ENCODE measurements at places on chromosomes 3 and 15. TPM values are rescaled to one million over a fixed set of nuclear protein-coding genes. Genes with fewer than 3 reads are reported as not detected.

The ADAMTSL3 gene
- total RNA-seq = 0.24 TPM

The BCHE gene
- 1.1 TPM for total RNA-seq

The SUCNR1 gene
- total RNA-seq = 0.07 TPM

The EFCAB12 gene
- 6.8 TPM for total RNA-seq

The WDR93 gene
- total RNA-seq = 1.3 TPM

The ZNF80 gene
- not detected for total RNA-seq

The SLC22A13 gene
- total RNA-seq = 0.62 TPM

The TGM5 gene
- total RNA-seq = not detected

The A4GNT gene
- total RNA-seq = 3.1 TPM

DNA sequence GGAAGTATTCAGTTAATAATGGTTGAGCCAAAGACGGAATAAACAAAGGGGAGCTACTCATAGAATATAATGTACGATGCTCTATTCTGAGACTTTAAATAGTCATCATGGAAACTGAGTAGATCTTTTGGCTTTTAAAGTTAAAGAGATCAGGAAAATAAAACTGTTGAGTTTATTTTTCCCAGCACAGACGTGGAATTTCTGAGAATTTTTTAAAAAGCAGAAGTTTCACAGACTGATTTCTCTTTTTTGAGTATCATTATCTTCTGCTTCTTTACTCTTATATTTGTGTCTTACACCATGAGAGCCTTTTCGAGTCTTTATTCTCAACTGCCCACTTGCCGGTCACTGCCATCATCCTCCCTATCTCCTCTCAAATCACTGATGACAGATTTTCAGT, 13.2 kb downstream of the P2RY14 start:
- H3K36me3 ChIP-seq = peaks cover 2% of the 10 kb centered on the region
- no peak overlapping the region for H3K4me3 ChIP-seq
- H3K4me1 ChIP-seq = no peaks in the 10 kb centered on the region
- H3K27me3 ChIP-seq = no peaks in the 10 kb centered on the region
- H3K27ac ChIP-seq = no peak overlapping the region

DNA sequence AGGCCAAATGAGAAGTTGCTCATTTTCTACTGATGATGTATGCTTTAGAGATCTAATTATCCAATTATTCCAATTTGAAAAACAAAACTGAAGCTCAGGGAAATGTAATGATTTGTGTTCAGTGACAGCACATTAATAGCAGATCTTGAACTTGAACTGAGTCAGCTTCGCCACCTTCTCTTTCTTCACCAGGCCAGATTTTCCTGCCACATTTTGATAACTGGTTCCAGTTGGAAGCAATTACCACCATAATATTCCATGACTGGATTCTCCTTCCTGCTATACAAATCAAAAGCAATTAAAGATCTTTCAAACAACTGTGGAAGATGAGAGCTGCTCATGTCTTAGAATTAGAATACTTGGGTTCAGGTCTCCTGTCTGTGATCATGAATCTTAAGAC, 334.1 kb downstream of the RBMS3 start:
- H3K27ac ChIP-seq = no peak overlapping the region
- DNase-seq = no peak
- no peak overlapping the region for H3K4me3 ChIP-seq
- no peaks in the 10 kb centered on the region for H3K27me3 ChIP-seq
- no peaks in the 10 kb centered on the region for H3K4me1 ChIP-seq
- no peaks in the 10 kb centered on the region for H3K36me3 ChIP-seq

DNA sequence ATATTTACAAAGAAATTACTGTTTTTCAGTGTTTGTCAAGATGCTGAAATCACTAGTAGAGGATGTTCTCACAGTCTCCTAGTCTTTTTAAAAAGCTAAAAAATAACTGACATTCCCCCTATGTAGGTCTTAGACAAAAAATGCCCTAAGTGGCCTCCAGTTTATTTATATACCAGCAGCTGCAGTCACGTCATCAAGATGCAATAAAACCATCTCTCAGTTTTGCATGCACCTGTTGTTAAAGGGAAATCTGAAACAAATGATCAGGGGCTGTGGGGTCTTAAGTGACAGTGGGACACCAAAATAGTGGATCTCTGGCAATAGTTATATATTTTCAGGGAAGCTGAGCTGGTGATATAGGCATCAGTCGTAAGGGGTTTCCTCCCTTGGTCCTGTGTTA, 146.5 kb upstream of the ARPP21 start:
- no peak overlapping the region for H3K27ac ChIP-seq
- no peak overlapping the region for H3K4me3 ChIP-seq
- no peaks in the 10 kb centered on the region for H3K4me1 ChIP-seq

DNA sequence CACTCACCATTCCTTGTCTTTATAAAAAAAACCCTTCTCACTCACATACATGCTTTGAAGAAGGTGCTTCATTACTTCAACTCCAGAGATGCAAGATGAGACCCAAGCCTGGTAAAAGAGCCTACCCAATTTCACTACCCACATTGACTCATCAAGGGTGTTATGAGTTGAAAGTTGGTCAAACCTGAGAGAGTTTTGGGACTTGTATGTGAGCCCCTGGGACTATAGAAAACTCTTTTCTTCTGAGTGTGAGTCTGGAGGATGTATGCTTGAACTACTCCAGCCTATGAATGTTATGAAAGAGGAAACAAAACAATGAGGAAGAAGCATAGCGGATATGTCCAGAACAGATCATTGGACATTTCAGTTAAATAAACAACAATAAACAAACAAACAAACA, 106.5 kb upstream of the SATB1 start:
- no peak for DNase-seq
- no peak overlapping the region for H3K27ac ChIP-seq
- no peak overlapping the region for H3K4me3 ChIP-seq

GRCh38 chr3:79018671-79019136, 749.1 kb downstream of the ROBO1 start:
- no peaks in the 10 kb centered on the region for H3K36me3 ChIP-seq
- DNase-seq = peak; percentile 39
- peaks cover 25% of the 10 kb centered on the region for H3K4me1 ChIP-seq
- no peak overlapping the region for H3K4me3 ChIP-seq

DNA sequence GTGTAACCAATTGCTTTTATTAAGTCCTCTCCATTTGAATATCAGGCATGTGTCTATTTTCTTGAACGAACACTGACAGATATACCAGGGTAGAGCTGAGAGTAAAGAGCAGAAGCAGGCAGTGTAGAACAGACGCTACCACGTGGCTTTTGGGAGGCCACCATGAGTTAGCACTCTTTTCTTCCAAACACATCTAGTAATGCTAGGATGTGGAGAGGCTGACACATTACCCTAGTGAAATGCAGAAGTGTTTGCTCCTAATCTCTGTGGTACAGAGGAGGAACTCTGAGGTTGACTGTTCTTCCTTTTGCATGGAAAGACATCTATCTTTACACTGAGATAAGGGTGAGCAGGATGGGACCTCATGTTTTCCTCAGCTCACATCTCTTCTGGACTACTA, 216.3 kb downstream of the SATB1 start:
- DNase-seq = no peak
- H3K36me3 ChIP-seq = no peaks in the 10 kb centered on the region
- no peak overlapping the region for H3K4me3 ChIP-seq

- H3K4me1 ChIP-seq = no peaks in the 10 kb centered on the region
- no peak overlapping the region for H3K27ac ChIP-seq
- H3K27me3 ChIP-seq = peaks cover 28% of the 10 kb centered on the region
- H3K4me3 ChIP-seq = no peak overlapping the region
- no peak for DNase-seq
Measured at GRCh38 chr15:94041746-94042145, 189.6 kb upstream of the MCTP2 start.

- H3K4me1 ChIP-seq = peaks cover 10% of the 10 kb centered on the region
- no peak overlapping the region for H3K4me3 ChIP-seq
Measured at GRCh38 chr3:149395107-149396089, 17.9 kb upstream of the TM4SF1 start.

DNA sequence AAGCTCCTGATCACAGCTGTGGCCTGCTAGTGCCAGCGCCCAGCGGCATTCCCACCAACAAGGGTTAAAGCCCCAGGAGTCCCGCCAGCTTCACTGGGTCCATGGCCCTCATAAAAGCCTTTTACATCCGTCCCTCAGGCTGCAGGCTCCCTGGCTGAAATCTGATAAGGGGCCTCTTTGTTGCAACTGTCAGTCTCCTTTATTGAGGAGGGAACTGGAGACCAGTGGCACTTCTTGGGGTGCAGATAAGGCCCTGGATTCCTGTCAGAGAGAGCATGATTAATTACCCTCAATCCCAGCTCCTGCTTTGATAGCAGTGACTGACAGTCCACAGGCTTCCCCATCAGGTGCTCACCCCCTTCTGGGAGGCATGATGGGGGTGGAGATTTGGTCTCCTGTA, 30.9 kb upstream of the CLK3 start:
- DNase-seq = no peak
- no peaks in the 10 kb centered on the region for H3K27me3 ChIP-seq
- peak overlapping the region; percentile 33 for H3K27ac ChIP-seq
- H3K4me1 ChIP-seq = peaks cover 20% of the 10 kb centered on the region
- H3K36me3 ChIP-seq = peaks cover 10% of the 10 kb centered on the region

DNA sequence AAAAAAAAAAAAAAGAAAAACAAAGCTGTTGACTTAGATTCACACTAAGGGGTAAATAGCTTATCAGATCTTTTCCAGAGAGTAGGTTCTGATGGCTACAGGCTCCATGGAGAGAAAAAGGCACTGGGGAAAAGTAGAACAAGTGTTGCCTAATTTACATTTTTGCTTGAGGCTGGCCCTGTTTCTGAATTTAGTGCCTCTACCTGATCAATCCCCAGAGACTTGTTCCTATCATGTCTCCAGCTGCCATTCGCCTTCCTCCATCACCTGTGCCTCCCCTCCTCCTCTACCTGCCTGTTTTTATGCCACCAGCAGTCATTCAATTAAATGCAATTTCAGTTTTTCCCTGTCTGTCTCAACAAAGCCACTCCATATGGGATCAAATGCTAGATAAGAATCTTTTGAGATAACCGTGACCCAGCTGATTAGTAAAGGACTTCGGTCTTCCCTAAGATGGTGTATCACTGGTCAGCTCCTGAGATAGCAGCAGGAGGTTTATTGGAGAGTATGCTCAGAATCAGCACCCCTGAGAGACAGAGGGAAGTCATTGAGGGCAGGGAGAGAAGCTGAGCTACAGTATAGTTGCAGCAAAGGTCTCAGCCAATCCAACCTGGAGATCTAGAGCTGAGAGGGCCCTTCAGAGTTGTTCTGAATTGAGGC, 88.1 kb upstream of the GADL1 start:
- H3K36me3 ChIP-seq = peaks cover 1% of the 10 kb centered on the region
- DNase-seq = no peak
- no peak overlapping the region for H3K4me3 ChIP-seq
- H3K27ac ChIP-seq = no peak overlapping the region
- H3K27me3 ChIP-seq = no peaks in the 10 kb centered on the region

- H3K4me1 ChIP-seq = peaks cover 9% of the 10 kb centered on the region
- H3K27ac ChIP-seq = no peak overlapping the region
- H3K36me3 ChIP-seq = no peaks in the 10 kb centered on the region
- H3K27me3 ChIP-seq = no peaks in the 10 kb centered on the region
- H3K4me3 ChIP-seq = no peak overlapping the region
Measured at GRCh38 chr15:38171973-38172372, 80.7 kb upstream of the SPRED1 start.

GRCh38 chr3:71589132-71589531, 5.6 kb upstream of the FOXP1 start:
- no peak for DNase-seq
- no peak overlapping the region for H3K4me3 ChIP-seq
- H3K4me1 ChIP-seq = peaks cover 22% of the 10 kb centered on the region
- peaks cover 1% of the 10 kb centered on the region for H3K36me3 ChIP-seq
- no peaks in the 10 kb centered on the region for H3K27me3 ChIP-seq

GRCh38 chr3:147864754-147865354, 455.7 kb downstream of the ZIC1 start:
- H3K27me3 ChIP-seq = no peaks in the 10 kb centered on the region
- H3K4me1 ChIP-seq = no peaks in the 10 kb centered on the region
- DNase-seq = no peak

GRCh38 chr15:63492541-63493077, 11.8 kb upstream of the USP3 start:
- no peak overlapping the region for H3K27ac ChIP-seq
- no peaks in the 10 kb centered on the region for H3K36me3 ChIP-seq
- H3K4me3 ChIP-seq = no peak overlapping the region
- H3K4me1 ChIP-seq = no peaks in the 10 kb centered on the region
- no peak for DNase-seq

GRCh38 chr3:70488131-70488530, 175.7 kb upstream of the MDFIC2 start:
- no peak overlapping the region for H3K27ac ChIP-seq
- H3K4me1 ChIP-seq = peaks cover 10% of the 10 kb centered on the region
- no peak for DNase-seq
- no peaks in the 10 kb centered on the region for H3K36me3 ChIP-seq
- H3K27me3 ChIP-seq = peaks cover 8% of the 10 kb centered on the region
- H3K4me3 ChIP-seq = no peak overlapping the region

GRCh38 chr3:184832044-184832443, 20.1 kb downstream of the VPS8 start:
- H3K36me3 ChIP-seq = peaks cover 22% of the 10 kb centered on the region
- H3K4me1 ChIP-seq = no peaks in the 10 kb centered on the region
- no peaks in the 10 kb centered on the region for H3K27me3 ChIP-seq
- no peak overlapping the region for H3K27ac ChIP-seq
- no peak overlapping the region for H3K4me3 ChIP-seq

- no peaks in the 10 kb centered on the region for H3K27me3 ChIP-seq
- no peak overlapping the region for H3K4me3 ChIP-seq
- H3K27ac ChIP-seq = no peak overlapping the region
- no peaks in the 10 kb centered on the region for H3K36me3 ChIP-seq
- DNase-seq = no peak
Measured at GRCh38 chr3:181687190-181687589, 24.5 kb upstream of the SOX2 start.

DNA sequence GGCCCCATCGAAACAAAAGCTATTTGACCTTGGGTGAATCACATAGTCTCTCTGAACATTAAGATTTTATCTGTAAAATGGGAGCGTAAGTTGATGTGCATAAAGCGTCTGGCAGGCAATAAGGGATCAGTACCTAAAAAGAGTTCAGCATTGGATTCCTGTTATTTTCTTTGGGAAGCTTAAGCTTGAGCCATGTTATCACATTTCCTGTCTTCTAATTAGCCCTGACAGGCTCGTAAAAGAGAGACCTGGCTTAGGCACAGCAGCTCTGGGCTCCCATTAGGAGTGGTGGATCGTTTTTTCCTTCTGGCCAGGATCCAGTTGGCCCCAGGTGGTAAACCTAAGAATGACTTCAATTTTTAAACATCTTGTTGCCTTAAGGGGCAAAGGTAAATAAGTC, 26.0 kb upstream of the CA12 start:
- no peak for DNase-seq
- no peaks in the 10 kb centered on the region for H3K4me1 ChIP-seq
- no peak overlapping the region for H3K4me3 ChIP-seq
- no peaks in the 10 kb centered on the region for H3K27me3 ChIP-seq
- no peak overlapping the region for H3K27ac ChIP-seq
- no peaks in the 10 kb centered on the region for H3K36me3 ChIP-seq

Measured in progenitor cell of endocrine pancreas (in vitro differentiated cells).